ENCODE measurements at places on chromosomes 2 and 18. TPM values are rescaled to one million over a fixed set of nuclear protein-coding genes. Genes with fewer than 3 reads are reported as not detected.

DNA sequence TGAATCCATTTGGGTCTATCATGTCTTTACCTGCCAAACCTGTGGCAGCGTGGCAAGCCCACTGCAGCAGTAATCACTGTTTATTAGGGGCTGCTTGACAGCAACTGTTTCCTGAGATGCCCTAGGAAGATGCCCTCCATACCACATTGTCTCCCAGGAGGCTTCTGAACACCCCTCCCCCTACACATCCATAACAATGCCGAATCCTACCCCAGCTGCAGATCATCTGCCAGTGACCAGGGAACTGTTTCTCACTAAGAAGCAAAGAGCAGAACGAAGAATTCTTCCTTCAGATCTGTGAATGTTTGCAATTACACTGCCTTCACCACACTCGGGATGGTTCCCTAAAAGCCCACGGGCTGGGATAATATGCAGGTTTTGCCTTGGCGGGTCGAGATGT is 127.8 kb downstream of the VIT start:
- no peak for DNase-seq

- no peak for DNase-seq
These were observed 68.3 kb downstream of the NBAS start for GRCh38 chr2:15492773-15493325.

- DNase-seq, result no peak
These were observed 215.1 kb upstream of the THUMPD2 start for GRCh38 chr2:39994151-39994550.

DNA sequence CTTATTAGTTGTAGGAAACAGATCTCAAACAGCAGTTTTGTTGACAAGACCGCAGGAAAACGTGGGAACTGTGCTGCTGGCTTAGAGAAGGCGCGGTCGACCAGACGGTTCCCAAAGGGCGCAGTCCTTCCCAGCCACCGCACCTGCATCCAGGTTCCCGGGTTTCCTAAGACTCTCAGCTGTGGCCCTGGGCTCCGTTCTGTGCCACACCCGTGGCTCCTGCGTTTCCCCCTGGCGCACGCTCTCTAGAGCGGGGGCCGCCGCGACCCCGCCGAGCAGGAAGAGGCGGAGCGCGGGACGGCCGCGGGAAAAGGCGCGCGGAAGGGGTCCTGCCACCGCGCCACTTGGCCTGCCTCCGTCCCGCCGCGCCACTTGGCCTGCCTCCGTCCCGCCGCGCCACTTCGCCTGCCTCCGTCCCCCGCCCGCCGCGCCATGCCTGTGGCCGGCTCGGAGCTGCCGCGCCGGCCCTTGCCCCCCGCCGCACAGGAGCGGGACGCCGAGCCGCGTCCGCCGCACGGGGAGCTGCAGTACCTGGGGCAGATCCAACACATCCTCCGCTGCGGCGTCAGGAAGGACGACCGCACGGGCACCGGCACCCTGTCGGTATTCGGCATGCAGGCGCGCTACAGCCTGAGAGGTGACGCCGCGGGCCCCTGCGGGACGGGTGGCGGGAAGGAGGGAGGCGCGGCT is at the start of gene TYMS:
Gene TYMS, plus strand, starts transcription at position 343 of the 690 bp plus-strand sequence. Its CDS starts 90 bp downstream, at position 433.
- DNase-seq, result peak; percentile 66

Gene ALPP
- total RNA-seq, result not detected
